ENCODE measurements at places on chromosomes 11 and 22. TPM values are rescaled to one million over a fixed set of nuclear protein-coding genes. Genes with fewer than 3 reads are reported as not detected.

PKP3 gene
- polyA plus RNA-seq, result 33.8 TPM

OR52I2 gene
- not detected for polyA plus RNA-seq

OR5A1 gene
- not detected for polyA plus RNA-seq

TEX54 gene
- not detected for polyA plus RNA-seq

ZBTB44 gene
- polyA plus RNA-seq, result 6.4 TPM

CNTF gene
- polyA plus RNA-seq, result 0.30 TPM

TMEM132A gene
- polyA plus RNA-seq, result 12.1 TPM

MOV10L1 gene
- 0.80 TPM for polyA plus RNA-seq

TSPO gene
- 62.4 TPM for polyA plus RNA-seq

UCP3 gene
- 2.0 TPM for polyA plus RNA-seq

CRYBA4 gene
- polyA plus RNA-seq, result not detected

PLEKHB1 gene
- polyA plus RNA-seq, result 17.6 TPM
